AG08395 (cell line): ENCODE measurements at places on chromosomes 12 and 14.

GRCh38 chr14:35298351-35298750, 6.2 kb downstream of the PSMA6 start:
- no peak for DNase-seq

DNA sequence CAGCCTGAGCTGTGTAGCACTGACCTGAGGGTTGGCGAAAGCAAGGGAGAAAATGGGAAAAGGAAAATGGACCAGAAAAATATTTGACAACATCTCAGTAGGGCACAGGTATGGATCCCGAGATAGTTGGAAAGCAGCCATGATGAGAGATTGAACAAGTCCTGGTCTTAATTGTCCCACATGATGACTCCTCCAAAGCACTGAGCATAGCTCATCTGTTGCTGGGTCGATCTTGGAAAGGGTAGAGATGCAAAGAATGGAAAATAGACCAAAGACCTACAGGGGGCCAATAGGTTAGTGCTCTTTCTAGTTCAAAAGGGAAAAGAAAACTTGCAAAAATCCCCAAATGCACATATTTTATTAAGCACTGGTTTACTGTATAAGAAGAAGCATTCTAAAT, 251.9 kb downstream of the SEC23A start:
- DNase-seq, result no peak

DNA sequence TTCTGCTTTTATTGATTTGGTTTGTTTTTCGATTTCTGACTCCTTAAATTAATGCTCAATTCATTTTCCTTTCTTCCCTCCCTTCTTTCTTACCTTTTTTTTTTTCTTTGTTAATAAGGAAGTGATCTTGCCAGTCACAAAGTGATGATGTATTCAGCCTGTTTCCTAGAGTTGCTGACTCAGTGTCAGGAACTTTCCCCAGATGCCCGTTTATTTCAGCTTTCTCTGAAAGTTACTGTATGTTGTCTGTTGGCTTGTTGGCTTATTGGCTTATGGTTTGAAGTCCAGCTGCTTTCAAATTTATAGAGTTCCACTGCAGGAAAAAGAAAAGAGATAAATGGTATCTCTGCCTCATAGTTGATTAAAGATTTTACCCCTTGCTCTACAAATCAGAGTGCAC, 12.4 kb upstream of the SLC6A15 start:
- DNase-seq, result peak; percentile 26

DNA sequence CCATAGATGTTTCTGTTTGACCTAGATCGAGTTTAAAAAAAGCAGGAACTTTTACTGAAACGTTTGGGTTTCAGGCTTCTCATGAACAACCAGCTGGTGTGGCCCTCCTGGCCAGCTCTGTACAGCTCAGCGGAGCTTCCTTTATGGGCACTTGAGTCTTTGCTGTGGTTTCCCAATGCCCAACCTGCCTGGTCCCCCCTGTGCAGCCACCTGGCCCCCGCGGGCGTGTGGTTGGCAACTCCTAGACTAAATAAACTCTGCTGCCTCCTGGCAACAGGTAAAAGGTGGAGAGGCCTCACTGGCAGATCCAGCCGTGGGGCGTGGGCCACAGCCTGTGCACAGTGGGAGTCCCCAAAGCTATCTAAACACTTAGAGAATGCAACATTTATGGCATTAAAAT, 38.7 kb downstream of the ADGRD1 start:
- DNase-seq, result no peak

DNA sequence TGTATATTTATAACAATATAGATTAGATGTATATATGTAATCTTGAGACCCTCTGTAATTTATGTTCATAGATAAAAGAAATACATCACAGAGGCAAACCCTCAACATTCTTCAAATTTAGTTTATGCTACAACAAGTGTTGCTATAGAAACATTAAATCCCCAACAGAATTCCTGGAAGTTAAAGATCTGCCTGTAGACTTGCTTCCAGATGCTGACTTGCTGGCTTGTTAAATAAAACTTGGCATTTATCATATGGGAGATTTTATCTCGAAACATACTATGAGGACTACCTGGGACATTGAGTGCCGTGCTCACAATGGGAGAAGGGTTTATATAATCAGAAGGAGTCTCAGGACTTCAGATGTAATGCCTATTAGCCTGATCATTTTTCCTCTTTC, 136.3 kb upstream of the PLXNC1 start:
- no peak for DNase-seq

DNA sequence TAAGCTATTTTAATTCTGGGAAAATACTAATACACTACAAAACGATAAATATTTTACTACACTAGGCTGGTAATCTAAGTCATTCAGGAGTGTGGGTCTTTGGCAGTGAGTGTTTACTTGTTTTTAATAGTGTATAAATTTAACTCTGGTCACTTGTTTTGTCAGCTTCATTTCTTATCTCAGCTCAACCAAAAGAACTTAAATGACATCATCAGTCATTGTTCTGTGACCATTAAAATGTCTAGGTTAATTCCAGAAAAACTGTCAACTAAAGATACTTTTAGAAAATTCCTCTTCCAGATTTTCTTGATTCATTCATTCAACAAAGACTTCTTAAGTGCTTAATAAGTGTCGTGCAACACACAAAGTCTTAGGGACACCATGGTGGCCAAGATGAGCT, 102.8 kb downstream of the FOXN3 start:
- DNase-seq, result no peak

DNA sequence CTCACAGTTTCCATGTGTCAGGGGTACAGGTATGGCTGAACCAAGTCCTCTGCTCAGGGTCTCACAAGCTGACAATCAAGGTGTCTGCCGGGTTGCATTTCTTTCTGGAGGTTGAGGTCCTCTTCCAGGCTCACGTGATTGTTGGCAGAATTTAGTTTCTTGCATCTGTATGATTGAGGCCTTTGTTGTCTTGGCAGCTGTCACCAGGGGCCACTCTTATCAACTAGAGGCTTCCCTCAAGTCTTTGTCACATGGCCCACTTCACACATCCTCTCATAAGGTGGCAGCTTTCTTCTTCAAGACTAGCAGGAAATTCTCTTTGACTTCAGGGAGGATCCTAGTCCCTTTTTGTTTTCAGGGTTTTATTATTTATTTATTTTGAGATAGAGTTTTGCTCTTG, 46.0 kb upstream of the FOS start:
- DNase-seq, result no peak

- no peak for DNase-seq
Observed at GRCh38 chr14:89384023-89384422, 33.0 kb downstream of the FOXN3 start.

DNA sequence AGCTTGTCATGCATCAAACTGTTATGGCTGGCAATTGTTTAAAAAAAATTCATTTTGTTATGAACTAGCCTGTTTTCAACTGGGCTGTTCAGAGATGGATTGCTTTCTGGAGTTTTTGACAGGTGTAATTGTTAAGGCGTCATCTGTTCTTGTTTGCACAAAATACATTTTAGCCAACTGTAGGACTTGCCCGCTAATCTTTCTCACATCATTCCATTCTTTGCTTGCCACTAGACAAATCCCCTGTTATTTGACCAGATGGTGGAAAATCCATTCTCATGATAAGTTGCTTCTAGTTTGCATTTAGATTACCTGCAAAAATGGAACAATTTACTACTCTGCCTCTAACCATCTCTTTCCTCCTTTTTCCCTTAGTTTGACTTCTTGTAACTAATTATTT, 114.3 kb downstream of the NPAS3 start:
- DNase-seq, result no peak

DNA sequence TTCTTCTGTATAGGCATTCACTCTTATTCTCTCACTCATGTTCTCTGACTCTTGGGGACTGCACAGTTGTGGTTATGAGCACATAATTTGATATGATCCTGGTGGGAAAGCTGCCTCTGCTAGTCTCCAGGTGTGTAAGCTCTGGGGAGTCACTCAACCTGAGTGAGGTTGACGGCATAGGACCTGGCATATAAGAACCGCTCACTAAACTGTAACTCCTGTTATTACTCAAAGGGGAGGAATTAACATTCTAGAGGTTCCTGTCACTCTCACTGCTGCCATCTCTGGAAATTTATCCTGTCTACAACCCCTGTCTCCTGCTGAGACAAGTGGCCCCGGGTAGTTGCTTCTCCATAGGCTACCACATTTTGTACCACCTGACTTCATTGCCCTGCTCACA, 14.0 kb downstream of the SRSF5 start:
- no peak for DNase-seq

DNA sequence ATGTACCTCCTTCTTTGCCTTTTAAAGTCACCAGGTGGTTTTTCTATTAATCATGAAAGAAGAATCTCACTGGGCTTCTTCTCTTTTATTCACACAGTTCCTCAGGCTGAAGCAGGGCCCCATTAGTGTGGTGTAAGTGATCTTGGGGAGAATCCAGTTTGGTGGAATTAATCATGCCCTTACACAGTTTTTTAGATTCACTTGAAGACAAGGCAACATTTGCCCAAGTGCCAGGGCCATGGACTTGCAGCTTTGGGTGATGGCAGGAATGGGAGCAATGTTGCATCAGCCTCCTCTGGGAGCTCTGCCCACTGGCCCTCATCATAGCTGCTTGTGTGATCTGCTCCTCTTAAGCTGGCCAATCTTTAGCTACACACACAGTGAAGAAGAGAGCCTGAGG, 33.8 kb downstream of the KCNK10 start:
- no peak for DNase-seq

- no peak for DNase-seq
Observed at GRCh38 chr14:30928462-30928861, 54.1 kb downstream of the COCH start.

DNA sequence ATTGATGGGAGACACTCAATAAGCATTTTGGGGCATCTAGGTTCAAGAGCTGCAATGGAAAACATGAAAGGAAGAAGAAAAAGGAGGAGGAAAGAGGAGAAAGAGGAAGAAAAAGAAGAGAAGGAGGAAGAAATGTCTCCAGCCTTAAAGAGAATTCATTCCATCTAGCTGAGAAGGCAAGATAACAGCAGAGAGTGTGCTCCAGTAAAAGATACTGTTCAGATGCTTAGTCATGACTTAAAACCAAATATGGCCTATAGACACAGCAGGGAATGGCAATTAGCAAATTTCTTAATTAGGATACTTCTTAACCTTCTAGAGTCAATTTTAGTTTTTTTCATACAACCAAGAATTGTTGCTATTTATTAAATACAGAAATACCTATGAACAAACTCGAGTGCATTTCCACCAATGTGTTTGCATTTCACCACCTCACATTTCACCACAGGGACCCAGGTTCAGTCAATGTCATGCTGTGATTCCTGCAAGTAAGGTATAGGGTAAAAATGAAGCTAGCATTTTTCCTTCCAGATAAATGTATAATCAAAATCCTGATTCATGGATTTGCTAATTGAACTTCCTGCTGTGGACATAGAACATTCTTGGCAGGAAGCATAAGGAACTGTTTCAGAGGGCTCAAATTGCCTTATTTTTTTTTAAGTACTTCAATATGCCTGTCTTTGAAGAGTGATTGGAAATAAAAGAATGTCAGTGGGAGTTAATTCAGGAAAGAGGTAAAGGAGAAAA, 177.8 kb downstream of the RPS29 start:
- no peak for DNase-seq

GRCh38 chr12:76643438-76643837, 83.9 kb upstream of the OSBPL8 start:
- no peak for DNase-seq

- DNase-seq, result no peak
Observed at GRCh38 chr12:102195826-102196225, 1.8 kb downstream of the PMCH start.

DNA sequence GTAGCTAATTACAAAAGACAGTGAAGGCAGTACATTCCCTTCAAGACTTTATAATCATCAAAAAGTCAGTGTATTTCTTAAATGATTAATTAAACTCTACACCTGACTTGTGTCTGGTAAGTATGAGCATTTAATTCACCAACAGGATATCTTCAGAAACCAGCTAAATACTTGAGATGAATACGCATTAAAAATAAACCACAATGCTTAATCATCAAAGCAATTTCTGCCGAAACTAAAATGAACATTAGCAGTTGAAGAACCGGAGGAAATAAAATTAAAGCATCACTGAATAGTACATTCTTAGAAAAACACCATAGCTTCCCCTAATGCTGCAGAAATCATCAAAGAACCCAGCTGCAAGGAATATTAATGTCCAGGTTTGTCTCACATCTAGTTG, 32.7 kb downstream of the SLC25A21 start:
- no peak for DNase-seq

GRCh38 chr14:61300754-61301153, 19.6 kb upstream of the TMEM30B start:
- no peak for DNase-seq

DNA sequence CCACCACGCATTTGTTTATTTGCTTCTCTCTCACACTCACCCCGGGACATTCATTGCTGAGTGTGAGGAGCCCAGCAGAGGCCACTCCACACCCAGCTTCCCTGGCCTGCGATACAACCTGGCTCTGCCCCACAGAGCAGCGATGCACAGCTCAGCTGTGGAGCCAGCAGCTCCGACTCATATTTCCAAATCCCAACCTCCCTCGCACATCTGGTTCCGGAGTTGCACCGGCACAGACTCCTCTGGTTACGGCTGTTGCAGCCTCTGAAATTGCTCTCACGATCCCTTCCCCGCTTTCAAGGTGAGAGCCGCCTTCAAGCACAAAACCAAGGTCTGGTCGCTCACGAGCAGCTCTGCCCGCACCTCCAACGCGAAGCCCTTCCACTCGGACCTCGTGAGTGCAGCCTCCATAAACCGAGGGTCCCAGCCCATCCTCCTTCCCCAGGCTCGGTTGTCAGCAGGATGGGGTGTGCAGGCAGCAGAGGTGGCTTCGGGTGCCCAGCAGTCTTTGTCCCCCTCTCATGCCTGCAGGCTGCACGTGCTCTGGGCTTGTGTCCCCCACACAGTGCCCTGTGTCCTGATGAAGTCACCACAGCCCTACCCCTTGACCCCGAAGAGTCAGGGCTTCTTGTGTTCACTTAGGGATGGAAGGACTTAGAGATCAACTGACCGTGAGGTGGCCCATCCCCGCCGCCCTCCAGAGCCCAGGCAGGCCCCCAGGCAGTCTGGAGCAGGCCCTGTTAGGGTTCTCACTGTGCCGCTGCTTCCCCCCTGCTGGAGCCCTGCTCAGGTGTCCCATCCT, 184.3 kb downstream of the ADGRD1 start:
- peak; percentile 16 for DNase-seq

GRCh38 chr14:101254805-101255764, 306.2 kb upstream of the DIO3 start:
- DNase-seq, result no peak

DNA sequence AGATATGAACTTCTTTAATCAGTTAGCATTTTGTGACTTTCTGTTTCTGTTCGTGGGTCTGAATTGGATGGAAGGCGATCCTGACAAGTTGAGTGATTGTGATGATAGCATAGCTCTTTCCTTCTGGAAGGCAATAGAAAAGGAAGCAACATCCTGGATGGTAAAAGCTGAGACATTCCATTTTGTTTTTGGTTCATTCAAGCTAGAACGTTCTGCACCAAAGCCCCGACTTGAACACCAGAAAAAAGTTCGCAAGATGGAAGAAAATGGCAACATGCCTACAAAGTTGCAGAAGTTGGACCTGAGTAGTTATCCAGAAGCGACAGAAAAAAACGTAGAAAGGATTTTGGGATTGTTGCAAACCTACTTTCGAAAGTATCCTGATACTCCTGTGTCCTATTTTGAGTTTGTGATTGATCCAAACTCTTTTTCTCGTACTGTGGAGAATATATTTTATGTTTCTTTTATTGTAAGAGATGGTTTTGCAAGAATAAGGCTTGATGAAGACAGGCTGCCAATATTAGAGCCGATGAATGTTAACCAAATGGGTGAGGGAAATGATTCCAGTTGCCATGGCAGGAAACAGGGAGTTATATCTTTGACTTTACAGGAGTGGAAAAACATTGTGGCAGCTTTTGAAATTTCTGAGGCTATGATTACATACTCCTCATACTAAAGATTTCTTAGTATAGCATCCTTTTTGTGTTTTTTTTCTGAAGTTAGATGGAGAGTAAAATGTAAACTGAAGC, 896 bp downstream of the EID3 start:
- peak; percentile 48 for DNase-seq
